Panc1 (cell line): ENCODE measurements at places on chromosomes 5 and 9. TPM values are rescaled to one million over a fixed set of nuclear protein-coding genes. Genes with fewer than 3 reads are reported as not detected.
A peak's percentile ranks its signal among the peaks of the same experiment; 100 is the strongest.

TEX48 gene
- total RNA-seq: not detected

DNA sequence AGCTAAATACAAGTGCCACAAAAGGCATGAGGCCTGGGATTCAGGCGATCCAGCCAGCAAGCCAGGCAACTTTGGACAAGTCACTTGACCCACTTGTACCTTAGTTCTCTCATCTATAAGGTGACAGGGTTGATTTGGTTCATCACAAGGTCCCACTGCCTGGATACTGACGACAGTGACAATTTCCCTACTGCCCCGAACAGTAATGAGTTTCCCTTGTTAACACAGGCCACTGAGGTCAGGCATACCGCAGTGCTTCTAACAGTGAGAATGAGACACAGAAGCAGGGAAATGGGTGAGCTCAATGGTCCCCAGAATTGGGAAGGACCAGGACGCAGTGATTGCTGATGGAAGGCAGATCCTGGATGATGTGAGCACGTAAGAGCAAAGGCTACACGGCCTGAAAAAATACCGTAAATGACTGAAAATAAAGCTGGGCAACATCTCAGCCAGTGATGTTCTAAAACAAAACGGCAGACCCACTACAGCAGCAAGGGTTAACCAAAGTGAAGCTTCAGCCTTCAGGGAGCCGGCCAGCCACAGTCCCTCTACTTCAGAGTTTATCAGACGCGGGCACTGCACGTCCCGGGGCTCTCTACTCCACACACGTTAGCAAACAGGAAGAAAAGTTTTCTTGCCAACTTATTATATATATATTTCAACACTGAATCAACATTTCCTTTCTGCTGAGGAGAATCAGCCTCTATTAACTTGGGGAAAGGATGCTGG, 846 bp downstream of the MGAT1 start:
- peaks cover 44% of the 10 kb centered on the region for H3K4me1 ChIP-seq
- H3K27ac ChIP-seq: peak overlapping the region; percentile 76
- no peaks in the 10 kb centered on the region; the same call in 1 of the 2 replicates for H3K36me3 ChIP-seq
- DNase-seq: no peak
- peak overlapping the region; percentile 71 for H3K4me3 ChIP-seq

- H3K36me3 ChIP-seq: no peaks in the 10 kb centered on the region
- DNase-seq: no peak
- H3K4me3 ChIP-seq: no peak overlapping the region
- H3K4me1 ChIP-seq: no peaks in the 10 kb centered on the region
Measured at GRCh38 chr5:25944786-25945185, 1093.6 kb downstream of the CDH9 start.

GRCh38 chr9:131012396-131012917, 3.5 kb downstream of the LAMC3 start:
- H3K27me3 ChIP-seq: no peaks in the 10 kb centered on the region
- H3K27ac ChIP-seq: no peak overlapping the region
- H3K4me3 ChIP-seq: no peak overlapping the region
- H3K36me3 ChIP-seq: no peaks in the 10 kb centered on the region
- H3K4me1 ChIP-seq: no peaks in the 10 kb centered on the region

- H3K36me3 ChIP-seq: no peaks in the 10 kb centered on the region; the same call in 1 of the 2 replicates
- no peak for DNase-seq
- peaks cover 9% of the 10 kb centered on the region for H3K4me1 ChIP-seq
Measured at GRCh38 chr5:74870299-74871067, 4.3 kb upstream of the FAM169A start.

- H3K27ac ChIP-seq: peak overlapping the region; percentile 96
- no peaks in the 10 kb centered on the region for H3K27me3 ChIP-seq
- peak; percentile 35 for DNase-seq
Measured at GRCh38 chr5:134465816-134466240, 54.1 kb upstream of the CDKN2AIPNL start.

HARS1 gene
- 76.4 TPM for total RNA-seq

PTGDS gene
- 13.7 TPM for total RNA-seq

GRCh38 chr5:168054091-168054490, 237.4 kb upstream of the WWC1 start:
- no peak for DNase-seq
- H3K4me3 ChIP-seq: no peak overlapping the region
- H3K36me3 ChIP-seq: no peaks in the 10 kb centered on the region; the same call in 1 of the 2 replicates
- H3K27me3 ChIP-seq: peaks cover 4% of the 10 kb centered on the region
- H3K27ac ChIP-seq: no peak overlapping the region

GRCh38 chr5:128224336-128224735, 140.8 kb downstream of the SLC12A2 start:
- no peaks in the 10 kb centered on the region for H3K4me1 ChIP-seq
- no peaks in the 10 kb centered on the region for H3K27me3 ChIP-seq
- no peak overlapping the region for H3K4me3 ChIP-seq
- no peak for DNase-seq

GRCh38 chr5:52893105-52893504, 96.0 kb upstream of the ITGA2 start:
- no peak overlapping the region for H3K27ac ChIP-seq
- no peak overlapping the region for H3K4me3 ChIP-seq
- no peak for DNase-seq

DNA sequence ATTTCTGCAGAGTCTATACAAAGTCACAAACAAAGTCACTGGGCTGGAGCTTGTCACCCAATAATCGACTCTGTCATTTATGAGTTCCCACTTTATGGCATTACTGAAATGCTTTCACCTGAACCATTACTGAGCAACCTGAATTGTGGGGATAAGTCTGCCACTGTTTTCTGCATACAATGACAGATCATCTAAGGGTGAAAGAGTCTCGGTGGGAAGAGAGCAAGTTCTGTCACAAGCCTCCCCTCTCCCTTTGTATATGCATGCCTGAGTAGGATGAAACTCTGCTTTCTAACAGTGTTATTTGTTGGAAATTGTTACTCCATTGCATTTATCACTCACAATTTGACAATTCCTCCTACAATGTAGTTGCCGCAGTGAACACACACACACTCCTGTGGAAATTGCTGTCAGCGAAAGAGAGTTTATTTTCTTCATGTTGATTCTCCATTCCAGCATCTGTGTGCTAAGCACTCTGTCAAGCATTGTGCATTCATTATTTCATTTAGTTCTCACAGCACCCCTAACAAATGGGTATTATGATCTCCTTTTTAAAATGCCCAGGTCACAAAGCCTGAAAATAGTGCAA, 1732.4 kb upstream of the CDH6 start:
- no peak overlapping the region for H3K4me3 ChIP-seq
- no peak overlapping the region for H3K27ac ChIP-seq
- no peaks in the 10 kb centered on the region for H3K27me3 ChIP-seq
- no peaks in the 10 kb centered on the region for H3K4me1 ChIP-seq
- no peaks in the 10 kb centered on the region for H3K36me3 ChIP-seq
